ENCODE measurements at places on chromosomes 2 and 18.
A peak's percentile ranks its signal among the peaks of the same experiment; 100 is the strongest.

- DNase-seq: peak; percentile 3
These were observed 47.9 kb downstream of the ANKMY1 start for GRCh38 chr2:240509667-240510512.

GRCh38 chr2:5777131-5777535, 84.9 kb downstream of the SOX11 start:
- DNase-seq: no peak

DNA sequence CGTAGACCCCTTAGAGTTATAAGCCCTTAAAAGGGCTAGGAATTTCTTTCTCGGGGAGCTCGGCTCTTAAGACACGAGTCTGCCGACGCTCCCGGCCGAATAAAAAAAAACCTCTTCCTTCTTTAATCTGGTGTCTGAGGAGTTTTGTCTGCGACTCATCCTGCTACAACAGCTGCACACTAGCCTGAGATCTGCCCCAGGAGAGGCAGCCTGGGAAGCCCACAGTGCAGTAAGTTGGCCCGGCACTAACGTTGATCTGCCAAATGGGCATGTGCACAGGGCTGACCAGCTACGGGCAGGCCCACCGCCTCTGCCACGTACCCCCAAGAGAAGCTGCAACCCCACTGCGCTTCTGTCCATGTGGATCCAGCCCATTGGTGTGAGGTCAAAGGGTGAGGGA, 8.4 kb upstream of the LIMS2 start:
- no peak for DNase-seq

DNA sequence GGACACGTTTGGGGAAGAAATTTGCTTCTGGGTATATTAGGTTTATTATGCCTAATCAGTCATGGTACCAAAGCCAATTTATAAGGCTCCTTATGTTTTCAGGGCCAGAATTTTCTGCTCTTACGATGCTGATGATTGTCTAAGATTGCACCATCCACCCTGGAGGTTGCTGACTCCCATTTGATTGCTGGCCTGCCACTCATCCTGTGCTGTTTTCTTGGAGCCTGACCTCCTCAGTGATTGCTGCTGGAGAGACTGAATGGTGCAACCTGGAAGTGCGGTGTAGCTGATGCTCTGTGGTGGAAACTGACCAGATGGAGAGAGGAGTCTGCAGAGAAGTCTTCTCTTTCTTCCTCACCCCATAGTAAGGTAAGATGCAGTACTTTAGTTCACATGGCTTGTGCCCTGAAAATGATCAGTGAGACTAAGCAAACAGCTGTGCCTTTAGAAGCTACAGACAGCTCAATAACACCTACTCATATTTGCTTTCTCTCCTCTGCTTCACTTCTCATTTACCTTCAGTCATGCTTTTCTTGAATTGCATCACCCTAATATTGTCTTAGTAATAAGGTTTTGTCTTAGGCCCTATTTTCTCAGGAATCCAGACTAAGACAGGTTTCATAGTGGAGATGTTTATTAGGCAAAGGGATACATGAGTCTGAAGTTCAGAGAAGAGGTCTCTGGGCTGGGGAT, 17.4 kb downstream of the ZNF24 start:
- no peak for DNase-seq

GRCh38 chr2:201273330-201273983, 13.1 kb downstream of the CASP8 start:
- DNase-seq: no peak

DNA sequence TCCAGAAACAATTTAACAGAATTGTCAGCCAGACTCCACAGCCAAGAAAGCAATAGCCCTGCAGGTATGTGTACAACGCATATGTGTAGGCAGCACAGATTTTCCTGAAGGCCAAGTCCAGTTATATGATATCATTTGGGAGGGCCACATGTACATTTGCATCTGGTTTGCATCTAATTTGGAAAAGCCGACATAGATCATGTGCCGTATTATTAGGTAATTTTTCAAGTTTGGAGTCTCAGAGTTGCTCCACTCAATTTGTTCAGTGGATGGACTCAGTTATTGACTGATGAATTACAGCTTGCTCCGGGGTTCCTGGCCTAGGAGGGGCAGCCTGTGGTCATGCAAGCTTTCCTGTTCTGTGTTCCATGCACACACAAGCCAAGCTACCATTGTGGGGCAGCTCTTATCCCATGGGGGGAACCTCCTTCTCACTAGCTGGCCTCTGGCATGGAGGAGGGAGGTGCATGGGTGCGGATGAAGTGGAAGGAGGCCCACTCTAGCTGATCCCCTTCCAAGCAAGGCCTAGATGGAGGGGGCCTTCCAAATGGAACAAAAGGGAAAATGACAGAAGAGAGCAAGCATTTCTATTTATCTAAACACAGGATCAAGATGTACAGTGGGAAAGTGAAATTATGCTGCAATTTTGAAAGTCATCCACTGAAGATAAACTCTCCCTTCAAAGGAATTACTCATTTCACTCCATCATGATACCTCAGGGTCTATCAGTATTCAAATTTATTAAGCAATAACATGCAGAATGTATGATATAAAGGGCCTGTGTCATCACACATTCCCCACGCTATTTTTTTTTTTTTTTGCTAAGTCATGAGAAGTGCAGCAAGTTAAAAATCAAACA, 202.6 kb upstream of the SMAD2 start:
- no peak for DNase-seq

GRCh38 chr2:188244383-188244782, 47.3 kb upstream of the GULP1 start:
- DNase-seq: no peak

DNA sequence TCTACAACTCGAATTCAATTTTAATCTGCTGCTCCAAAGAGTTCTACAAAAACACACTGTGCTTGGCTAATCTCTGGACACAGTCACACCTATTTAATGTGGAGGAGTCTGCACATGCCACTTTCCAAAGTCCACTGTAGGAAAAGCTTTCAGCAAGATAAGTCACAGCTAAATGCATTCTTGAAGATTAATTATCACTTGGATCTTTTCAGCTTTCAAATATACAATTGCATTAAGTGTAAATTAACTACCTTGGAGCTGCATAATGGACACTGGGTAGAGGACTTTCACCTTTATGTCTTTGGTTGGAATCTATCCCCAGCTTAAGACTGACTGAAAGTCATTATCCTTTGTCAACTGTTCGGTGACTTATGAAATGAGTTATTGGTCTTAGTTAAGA, 565.1 kb downstream of the PIK3C3 start:
- no peak for DNase-seq

- no peak for DNase-seq
These were observed 30.2 kb upstream of the FAHD2A start for GRCh38 chr2:95372216-95372829.

DNA sequence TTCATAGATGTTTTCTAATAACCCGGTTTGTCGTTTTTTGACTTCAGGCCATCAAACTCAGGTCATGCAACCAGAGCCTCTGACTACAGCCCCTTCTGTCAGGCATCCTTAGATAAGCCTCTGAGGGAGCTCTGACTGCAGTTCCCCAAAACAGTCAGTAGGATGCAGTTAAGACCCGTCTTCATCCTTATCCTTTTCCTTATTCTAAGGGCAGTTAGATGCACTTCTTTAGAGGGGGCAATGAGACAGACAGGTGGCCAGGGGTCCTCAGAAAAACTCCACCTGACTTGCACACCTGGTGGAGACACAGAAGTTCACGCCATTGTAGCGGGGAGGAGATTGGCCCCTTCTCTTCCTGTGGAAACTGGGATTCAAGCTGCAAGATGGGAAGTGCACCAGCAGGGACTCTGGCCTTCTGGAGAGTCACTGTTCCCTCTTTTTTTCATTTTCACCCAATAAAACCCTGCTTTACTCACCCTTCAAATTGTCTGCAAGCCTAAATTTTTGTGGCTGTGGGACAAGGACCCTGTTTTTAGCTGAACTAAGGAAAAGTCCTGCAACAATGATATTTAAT, 104.8 kb upstream of the TFPI start:
- peak; percentile 6 for DNase-seq

DNA sequence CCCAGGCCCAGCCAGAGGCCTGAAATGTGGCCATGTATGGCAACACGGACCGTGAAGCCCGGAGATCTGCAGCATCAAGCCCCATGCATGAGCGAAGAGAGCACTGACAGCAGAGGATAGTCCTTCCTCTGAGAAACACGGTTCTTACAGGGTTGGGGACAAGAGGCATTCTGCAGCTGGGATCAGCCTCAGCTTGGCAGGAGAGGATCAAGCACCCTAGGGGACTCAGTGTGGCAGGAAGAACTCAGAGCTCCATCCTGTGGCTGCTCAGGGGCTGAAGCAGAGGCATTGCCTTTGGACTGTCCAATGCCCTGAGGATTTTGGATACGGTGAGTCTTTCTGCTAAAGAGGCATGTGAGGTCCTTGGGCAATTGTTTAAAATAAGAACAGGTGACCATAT, 368.7 kb downstream of the ZNF516 start:
- DNase-seq: peak; percentile 26

DNA sequence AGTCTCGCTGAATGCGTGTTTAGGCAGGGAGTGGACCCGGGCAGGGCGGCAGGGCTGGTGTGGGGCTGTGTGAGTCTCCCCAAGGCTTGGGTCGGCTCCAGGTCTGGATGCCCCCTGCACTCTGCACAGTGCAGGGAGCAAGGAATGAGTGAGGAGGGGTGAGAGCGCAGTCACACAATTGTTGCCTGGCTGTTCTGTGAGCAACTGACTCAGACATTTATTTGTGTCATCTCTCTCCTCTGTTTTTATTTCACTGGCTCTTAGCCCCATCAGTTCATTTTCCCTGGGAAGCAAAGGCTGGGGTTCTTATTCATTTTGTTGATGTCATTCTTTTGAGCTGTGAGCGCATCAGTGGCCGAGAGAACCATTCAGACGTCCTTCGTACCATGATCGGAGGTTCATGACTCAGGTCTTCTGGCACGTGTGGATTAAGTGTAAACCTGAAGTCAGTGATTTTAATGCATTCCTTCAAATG, 61.1 kb downstream of the GATA6 start:
- DNase-seq: peak; percentile 35
